ENCODE measurements at places on chromosomes 2 and 18.

DNA sequence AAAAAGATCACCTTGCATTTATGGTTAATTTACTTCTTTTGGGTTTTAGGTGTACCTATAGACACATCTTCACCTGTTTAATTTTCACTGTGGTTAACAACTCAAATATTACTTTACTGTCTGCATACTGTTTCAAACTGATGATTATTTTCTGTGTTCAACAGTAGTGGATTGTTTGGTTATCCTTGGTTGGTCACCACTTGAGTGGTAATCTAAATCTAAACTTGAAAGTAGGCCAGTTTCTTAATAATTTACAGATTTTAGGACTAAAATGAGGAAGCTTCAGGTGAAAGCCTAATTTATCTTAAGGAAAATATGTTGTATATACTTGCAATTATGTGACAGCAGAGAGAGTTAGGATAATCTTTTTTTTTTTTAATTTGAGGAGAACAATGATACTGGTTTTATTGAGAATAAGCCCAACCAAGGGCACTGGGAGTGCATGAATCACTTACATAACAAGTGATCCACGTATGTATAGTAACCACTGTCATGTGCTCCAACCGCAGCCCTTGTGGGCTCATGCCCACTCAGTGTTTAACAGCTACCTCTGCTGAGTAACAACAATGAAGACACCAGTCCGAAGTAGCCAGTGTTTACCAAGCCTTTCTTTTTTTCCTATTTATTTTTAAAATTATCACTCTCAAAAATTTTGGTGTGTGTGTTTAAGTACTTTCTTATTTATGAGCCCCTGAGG is 31.0 kb upstream of the WDSUB1 start:
- DNase-seq = no peak

DNA sequence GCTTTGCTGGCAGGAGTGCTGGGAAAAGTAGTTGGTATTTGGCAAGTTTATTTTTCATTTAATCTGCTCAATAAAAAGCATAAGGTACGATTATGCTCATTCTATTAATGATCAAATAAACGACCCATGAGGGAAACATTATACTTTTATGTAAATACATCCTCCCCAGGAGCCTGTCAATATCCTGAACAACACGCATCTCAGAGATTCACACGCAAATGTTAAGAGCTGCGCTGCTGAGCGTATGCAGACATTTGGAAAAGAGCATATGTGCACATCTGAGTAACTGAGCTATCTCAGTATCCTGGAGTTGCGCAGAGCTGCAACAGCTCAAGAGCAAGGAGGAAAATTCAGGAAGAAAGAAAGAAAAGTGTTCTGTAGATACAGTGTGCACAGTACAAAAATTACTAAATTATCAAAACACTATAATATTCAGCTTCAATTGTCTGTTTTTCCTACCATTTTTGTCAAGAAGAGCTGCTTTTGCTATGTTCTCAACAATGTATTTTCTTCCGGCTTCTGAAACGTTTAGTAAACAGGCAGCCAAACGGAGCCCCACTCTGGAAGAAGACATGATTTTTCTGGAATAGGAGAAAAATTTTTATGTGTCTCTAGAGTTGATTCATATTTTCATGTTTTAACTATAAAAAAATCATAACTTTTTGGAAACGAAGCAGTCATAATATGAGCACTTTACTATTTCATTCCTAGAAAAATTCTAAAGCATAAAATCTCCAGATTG is 2.4 kb downstream of the FTCDNL1 start:
- no peak for DNase-seq

GRCh38 chr2:129254718-129255117 is 724.7 kb upstream of the RAB6C start:
- DNase-seq = no peak

GRCh38 chr18:58046794-58047555 is 2.9 kb downstream of the NEDD4L start:
- DNase-seq = no peak

DNA sequence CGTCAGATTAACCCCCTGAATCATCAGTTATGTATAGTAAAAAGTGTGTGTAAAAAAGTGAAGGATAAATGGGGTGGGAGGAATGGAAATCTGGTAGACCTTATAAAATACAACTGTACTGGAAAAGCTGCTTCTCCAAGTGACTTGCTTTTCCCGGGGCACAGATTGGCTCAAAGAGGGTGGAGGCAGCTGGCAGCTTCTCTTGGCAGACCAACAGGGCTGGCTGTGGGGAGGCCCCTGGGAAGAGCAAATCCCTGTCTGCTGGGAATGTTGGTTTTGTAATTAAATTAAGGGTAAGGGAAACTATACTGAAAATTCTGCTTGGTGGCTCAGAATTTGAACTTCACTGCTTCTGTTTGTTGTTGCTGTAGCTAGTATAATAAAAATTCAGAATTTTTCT is 154.2 kb upstream of the DLX2 start:
- no peak for DNase-seq

- DNase-seq = no peak
These were observed 542.4 kb upstream of the NRP2 start for GRCh38 chr2:205139822-205140463.

DNA sequence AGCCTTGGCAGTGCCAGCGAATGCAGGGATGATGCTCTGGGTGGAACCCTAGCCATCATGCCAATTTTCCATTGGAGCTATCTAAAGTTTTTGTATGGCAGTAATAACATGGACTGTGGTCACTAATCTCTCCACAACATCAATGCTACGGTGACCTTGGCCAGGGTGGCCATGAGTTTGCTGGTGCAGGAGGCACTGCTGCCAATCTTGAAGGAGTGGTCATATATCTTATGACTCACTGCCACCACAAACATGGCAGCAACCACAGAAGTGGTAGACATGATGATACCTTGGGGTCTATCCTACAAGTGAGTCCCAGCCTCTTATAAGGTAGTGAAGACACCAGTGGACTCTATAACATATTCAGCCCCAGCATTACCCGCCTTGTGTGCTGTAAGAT is 104.6 kb downstream of the EVA1A start:
- no peak for DNase-seq

- DNase-seq = no peak
These were observed 64.5 kb upstream of the FAM124B start for GRCh38 chr2:224466304-224466895.

DNA sequence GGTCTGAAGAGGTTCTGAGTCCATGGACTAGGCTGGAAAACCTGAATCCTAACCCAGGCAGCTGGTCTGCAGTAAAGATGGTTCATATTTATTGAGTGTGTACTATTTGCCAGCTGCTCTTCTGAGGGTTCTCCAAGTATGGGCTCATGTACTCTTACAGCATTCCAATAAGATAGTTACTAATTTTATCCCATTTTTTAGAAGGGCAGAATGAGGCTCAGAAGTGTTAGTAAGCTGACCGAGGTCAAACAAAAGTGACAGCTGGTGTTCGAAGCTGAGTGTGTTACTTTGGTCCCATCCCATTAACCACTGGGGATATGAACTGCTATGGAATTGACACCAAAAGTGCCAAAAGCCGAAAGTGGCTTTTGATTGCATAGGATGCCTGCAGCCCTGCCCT is 76.9 kb downstream of the CABLES1 start:
- DNase-seq = no peak
